ENCODE measurements at places on chromosomes 7 and 10.

- no peak for DNase-seq
Measured at GRCh38 chr10:132328738-132329137, 3.3 kb upstream of the LRRC27 start.

DNA sequence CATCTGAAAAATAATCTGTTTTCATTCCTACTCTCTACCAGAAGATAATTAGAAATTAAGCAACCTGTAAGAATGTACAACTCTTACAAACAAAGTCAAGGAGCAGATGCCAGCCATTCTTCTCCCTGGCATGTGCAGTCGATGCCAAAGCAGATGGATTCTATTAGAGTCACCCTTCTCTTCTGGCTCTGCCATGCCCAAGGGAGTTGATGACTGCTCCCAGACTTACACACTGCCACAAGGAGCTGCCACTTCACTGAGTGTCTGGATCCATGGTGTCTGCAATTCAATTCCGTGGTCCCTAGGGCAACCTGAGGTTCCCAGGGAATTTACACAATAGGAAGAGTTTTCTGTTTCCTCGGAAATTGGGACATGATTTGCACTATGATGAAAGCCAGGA lies 89.1 kb upstream of the IFRD1 start:
- DNase-seq: no peak

- no peak for DNase-seq
Measured at GRCh38 chr10:29588629-29589421, 45.9 kb downstream of the SVIL start.

DNA sequence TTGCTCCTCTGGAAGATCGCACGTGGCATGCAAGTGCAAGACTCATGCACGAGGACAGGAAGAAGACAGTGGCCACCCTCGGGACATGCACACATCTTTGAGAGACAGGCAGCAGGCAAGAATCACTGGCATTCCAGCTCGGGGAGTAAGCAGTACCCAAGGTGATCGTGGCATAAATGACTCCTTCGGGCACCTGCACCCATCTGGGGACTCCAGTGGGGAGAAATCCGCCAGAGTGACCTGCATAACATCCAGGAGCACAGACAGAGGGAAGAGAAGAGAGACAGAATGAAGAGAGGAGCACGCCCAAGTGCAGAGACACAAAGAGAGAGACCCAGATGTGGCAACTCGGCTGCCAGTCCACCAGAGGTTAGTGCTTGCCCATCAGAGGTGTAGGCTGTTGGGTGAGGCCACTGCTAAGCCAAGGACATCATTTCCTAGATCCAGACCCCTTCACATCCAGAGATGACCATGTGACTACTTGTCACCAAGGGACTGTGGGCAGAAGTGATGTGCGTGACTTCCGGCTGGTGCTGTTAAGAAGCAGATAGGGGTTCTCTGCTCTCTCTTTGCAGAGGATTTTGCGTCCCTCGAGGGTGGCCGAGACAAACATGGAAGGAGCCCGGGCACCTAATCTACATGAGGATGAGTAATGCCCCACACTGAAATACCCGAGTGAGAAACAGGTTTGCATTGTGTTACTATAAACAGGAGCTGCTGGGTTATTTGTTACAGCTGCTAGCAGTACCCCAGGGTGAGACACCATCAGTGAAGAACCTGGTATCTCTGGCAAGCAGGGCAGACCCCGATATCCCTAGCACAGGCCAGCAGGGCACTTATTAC lies 80.6 kb downstream of the VWA2 start:
- no peak for DNase-seq

- DNase-seq: no peak
Measured at GRCh38 chr10:119025776-119026175, 3.7 kb upstream of the NANOS1 start.

DNA sequence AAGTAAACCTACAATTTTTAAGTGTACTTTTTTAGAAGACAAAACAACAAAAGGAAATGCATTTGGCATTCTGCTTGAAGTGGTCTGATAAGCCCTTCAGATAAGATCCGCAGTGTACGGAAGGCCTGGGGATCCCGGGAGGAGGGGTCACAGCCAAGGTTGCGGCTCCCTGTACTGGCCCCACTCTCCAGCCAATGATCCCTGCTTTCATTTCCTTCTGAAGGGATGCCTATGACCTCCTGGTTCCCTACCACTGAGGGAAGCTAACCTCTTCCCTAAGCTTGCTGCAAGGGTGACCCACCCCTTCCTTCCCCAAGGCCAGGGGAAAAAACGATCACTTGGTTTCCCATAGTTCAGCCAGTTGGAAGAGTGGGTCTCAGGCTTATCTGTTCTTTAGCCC lies 5.3 kb downstream of the DENND2A start:
- DNase-seq: no peak

- DNase-seq: no peak
Measured at GRCh38 chr10:103155471-103156085, 37.5 kb downstream of the NT5C2 start.

DNA sequence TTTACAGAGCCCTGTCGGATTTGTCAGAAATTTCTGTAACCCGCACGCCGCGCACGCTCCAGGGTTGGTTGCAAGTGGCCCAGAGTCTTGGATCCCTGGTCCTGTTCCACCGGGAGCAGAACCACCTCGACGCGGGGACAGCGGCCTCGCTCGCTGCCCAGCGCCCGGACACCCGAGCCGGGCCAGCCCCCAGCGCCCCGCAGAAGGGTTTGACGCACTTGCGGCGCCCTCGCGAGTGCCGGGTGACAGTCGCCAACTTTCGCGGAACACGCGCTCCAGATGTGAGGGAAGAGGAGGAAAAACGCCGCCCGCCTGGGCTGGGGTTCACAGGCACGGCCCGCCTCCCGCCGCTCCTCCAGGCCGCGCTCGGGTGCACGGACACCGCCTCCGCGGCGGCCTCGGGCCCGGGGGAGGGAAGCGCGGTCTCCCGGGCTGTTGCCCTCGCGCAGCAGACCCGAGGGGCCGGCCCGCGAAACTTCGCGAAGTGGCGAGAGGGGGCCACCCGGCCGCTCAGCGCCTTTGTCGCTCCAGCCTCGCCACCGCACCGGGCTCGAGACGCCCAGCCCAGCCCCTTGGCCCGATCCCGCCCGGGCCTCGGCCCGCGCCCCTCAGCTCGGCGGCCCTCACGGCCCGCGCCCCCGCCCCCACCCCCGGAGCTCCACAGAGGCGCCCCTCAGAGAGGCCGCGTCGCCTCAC lies 514 bp downstream of the RNF216 start:
- no peak for DNase-seq

DNA sequence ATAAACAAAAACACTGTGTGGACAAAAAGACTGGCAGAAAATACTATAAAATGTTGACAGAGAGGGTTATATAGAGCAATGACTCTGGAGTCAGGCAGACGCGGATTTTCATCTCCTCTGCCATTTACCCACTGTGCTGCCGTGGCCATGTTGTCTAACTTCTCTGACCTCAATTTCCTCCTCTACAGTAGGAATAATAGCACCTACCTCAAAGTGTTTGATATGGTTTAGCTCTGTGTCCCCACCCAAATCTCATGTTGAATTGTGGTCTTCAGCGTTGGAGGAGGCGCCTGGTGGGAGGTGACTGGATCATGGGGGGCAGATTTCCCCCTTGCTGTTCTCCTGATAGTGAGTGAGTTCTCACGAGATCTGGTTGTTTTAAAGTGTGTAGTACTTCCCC lies 78.2 kb upstream of the CALN1 start:
- DNase-seq: no peak

- DNase-seq: no peak
Measured at GRCh38 chr10:12559578-12560178, 210.3 kb downstream of the CAMK1D start.

DNA sequence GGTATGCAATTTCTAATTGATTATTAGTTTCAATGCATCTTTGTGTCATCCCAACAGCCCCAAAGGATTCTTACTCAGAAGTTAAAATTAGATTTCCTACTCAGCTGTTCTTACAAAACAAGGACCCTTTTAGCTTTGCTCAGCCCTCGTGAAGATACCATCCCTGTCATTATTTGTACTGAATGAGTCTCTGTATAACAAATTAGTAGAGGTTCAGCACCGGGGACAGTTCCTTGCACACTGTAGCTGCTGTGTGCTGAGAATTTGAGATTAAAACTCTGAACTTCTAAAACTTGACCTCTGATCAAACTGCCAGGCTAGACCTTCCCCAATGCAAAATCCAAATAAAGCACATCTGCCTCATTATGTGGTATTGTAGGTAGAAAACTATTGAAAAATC lies 299.1 kb downstream of the LHFPL3 start:
- no peak for DNase-seq

GRCh38 chr7:167090-167855 lies 25.1 kb upstream of the FAM20C start:
- no peak for DNase-seq

- DNase-seq: no peak
Measured at GRCh38 chr7:56023500-56023899, 27.7 kb downstream of the PSPH start.

GRCh38 chr10:33684211-33684611 lies 349.7 kb upstream of the NRP1 start:
- DNase-seq: no peak

DNA sequence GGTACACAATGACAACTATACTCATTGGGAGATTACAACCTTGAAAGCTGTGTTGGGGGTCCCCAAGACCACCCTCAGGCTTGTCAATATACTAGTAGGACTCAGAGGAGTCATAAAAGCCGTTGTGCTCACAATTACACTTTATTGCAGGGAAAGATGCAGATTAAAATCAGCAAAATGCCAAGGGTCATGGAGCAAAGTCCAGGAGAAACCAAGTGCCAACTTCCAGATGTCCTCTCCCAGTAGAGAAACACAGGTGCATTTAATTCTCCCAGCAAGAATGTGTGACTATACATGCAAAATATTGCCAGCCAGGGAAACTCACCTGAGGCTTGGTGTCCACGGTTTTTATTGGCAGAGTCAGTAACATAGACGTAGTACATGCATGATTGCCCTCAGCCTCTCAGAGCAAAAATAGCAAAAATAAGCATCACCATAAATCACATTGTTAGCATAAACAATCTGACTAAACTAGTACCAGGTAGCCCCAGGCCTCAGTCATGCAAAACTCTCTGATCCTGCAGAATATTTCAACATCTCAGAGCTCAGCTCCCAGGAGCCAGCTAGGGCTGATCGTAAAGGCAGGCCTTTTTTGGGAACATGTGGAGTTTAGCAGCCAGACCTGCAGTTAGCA lies 50.7 kb downstream of the VIM start:
- DNase-seq: no peak

- DNase-seq: no peak
Measured at GRCh38 chr10:130213286-130214080, 77.3 kb downstream of the GLRX3 start.

DNA sequence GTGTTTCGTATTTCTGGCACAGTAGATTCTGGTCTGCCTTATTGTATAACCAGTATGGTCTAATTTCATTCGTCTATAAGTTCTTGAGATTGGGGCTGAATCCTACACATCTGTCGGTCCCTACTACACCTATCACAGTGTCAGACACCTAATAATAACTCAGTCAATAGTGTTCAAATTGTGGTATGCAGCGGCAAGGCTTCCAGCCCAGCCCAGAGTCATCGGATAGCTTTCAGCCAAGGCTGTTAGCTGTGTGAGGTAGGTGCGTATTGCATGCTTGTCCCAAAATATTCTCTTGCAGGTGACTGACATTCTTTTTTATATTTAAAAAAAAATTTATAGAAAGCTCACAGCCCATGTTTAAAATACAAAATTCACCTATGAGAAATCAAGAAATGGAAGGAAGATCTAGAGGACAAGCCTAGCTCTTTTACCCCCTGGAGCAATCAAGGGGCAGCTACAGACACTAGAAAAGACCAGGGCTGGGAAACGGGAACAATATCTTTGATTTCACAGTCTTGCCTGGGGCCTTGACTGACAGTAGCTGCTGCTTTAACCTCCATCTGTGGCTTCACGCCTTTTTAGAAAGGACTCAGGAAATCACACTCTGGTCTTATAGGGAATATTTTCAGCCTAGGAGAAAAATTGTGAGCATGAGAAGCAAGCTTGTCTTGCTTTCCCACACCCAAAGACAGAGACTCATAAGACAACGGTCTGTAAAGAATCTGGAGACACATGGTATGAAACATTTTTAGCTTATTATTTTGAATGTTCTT lies 9.5 kb upstream of the ASB4 start:
- no peak for DNase-seq

DNA sequence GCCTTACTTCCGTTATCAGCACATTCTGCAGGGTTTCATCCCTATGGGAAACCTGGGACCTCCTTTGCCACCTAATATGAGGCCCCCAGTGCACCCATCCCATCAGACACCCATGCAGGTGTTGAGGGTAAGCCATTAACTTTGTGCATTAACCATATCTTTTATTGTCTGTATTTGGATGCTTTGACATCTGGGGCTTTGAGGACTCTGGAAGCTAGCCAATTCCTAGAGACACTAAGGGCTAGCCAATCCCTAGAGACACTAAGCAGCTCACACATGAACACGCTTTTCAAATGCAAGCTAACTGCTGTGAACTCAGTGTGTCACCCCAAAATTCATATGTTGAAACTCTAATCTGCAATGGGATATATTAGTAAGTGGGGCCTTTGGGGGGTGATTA lies 272.5 kb upstream of the COBL start:
- DNase-seq: no peak

DNA sequence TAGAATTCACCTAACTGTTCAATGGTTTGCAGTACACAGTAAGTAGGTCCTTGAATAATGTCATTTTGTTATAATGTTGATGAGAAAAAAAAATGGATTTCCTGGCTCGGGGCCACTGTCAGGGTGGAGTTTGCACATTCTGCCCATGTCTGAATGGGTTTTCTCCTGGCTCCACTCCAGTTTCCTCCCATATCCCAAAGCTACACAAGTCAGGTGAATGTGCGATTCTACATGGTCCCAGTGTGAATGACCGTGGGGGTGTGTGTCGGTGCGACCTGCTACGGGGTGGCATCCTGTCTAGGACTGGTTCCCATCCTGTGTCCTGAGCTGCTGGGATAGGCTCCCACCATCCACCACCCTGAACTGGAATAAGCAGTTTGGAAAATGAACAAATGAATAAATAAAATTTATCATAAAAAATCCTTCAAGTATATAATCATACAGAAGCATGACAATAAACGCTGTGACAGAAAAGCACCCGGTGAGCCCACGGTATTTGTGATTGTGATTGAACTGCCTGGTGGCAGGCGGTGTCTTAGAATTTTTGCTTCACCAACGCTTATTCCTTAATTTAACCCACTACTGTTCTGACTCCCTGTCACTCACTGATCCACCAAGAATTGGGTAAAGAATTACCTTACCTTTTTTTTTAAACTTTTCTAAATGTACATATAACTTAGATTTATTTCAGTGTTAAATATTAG lies 114.1 kb downstream of the ICA1 start:
- no peak for DNase-seq

- DNase-seq: no peak
Measured at GRCh38 chr10:58280477-58280876, 11.5 kb downstream of the CISD1 start.

Measured in stimulated activated CD8-positive, alpha-beta memory T cell treated with anti-CD3 and anti-CD28 coated beads, Interleukin-7, amount 100 ng/mL, for 24 hours (primary cell).